ENCODE measurements at places on chromosomes 2 and 18. TPM values are rescaled to one million over a fixed set of nuclear protein-coding genes. Genes with fewer than 3 reads are reported as not detected.

DNA sequence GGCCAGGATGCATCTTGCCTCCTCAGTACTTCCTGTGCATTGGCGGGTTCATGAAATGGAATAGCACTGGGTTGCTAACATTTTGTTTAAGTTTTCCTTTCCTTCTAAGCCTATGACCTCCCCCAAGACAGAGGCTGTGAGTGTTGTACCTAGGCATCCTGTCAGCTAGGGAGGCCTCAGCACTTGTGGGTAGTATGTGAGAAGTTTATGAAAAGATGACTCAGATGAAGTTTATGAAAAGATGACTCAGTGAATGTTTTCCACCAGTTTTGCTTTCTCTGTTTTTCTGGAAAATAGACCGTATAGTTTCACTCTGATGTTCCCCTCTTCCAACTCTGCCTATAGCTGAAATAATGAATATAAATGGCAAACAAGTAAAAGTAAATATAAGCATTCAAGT, 412.9 kb downstream of the TMEM182 start:
- DNase-seq, result peak; percentile 37

GRCh38 chr2:127052057-127052770, 54.7 kb downstream of the BIN1 start:
- no peak for DNase-seq

DNA sequence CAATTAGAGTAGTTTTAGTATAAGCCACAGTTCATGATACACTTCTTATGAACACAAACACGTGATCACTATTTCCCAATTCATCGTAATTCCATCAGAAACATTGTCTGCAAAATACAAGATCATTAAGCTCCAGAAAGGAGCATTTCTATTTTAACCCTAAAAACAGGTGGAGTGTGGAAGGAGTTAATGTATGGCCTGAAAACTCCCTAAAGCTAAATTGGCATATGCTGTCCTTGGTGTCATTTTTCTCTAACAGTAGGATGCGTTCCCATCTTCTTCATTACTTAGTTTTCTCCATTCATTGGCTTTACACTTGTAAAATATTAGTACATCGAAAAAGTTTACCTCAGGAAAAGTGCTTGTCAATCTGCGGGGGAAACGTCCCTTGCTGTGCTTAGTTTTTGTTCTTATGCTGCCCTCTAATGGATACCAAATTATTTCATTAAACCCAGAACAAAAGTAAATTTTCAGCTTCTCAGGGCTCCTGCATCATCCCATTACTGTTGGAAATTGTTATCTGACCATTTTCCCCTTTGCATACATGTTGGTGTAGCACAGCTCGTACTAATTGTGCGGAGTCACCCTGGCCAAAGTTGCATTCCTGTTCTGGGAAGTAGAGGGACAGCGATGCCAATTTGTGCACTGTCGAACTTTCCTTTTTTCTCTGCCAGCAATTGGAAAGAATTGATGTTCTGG, 153.4 kb downstream of the GPD2 start:
- no peak for DNase-seq

GRCh38 chr2:150732491-150732890, 245.0 kb upstream of the RND3 start:
- DNase-seq, result no peak

DNA sequence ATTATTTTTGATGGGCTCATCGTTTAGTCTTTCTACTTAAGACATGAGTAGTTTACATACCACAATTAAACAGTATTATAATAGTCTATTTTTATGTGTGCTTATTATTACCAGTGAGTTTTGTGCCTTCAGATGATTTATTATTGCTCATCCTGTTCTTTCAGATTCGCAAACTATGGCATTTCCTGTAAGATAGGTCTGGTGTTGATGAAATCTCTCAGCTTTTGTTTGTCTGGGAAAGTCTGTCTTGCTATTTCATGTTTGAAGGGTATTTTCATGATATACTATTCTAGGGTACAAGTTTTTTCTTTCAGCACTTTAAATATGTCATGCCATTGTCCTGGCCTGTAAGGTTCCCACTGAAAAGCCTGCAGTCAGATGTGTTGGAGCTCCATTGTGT, 101.3 kb downstream of the DNAH7 start:
- DNase-seq, result no peak

Gene HOXD13
- 5.4 TPM for total RNA-seq

Gene EFR3B
- total RNA-seq, result 0.43 TPM

Gene HOXD11
- 9.7 TPM for total RNA-seq

- no peak for DNase-seq
Observed at GRCh38 chr18:41977233-41977632, 22.2 kb downstream of the PIK3C3 start.

GRCh38 chr18:62409821-62410220, 84.7 kb downstream of the TNFRSF11A start:
- DNase-seq, result no peak

Gene DSEL
- 6.2 TPM for total RNA-seq

- no peak for DNase-seq
Observed at GRCh38 chr2:74249406-74250122, 51.1 kb downstream of the MTHFD2 start.

DNA sequence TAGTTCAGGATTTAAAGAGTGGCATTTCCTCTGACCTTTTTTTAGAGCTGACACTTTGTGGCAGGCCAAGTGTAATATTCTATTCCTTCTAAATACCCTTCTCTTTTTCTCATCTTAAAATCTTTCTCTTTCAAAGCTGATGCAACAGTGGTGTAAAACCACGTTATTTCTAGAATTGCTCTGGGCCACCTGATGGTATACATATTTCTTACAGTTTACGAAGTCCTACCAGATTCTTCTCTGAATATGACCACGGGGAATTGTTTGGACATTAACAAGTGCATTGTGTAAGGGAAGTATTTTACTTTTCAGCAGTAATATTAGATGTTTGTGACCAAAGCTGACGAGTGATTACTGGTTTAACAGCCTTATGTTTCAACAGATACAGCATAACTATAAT, 109.9 kb downstream of the PTPRM start:
- DNase-seq, result no peak

Gene ADD2
- 13.3 TPM for total RNA-seq

GRCh38 chr2:170974304-170974993, 45.4 kb downstream of the GORASP2 start:
- no peak for DNase-seq

DNA sequence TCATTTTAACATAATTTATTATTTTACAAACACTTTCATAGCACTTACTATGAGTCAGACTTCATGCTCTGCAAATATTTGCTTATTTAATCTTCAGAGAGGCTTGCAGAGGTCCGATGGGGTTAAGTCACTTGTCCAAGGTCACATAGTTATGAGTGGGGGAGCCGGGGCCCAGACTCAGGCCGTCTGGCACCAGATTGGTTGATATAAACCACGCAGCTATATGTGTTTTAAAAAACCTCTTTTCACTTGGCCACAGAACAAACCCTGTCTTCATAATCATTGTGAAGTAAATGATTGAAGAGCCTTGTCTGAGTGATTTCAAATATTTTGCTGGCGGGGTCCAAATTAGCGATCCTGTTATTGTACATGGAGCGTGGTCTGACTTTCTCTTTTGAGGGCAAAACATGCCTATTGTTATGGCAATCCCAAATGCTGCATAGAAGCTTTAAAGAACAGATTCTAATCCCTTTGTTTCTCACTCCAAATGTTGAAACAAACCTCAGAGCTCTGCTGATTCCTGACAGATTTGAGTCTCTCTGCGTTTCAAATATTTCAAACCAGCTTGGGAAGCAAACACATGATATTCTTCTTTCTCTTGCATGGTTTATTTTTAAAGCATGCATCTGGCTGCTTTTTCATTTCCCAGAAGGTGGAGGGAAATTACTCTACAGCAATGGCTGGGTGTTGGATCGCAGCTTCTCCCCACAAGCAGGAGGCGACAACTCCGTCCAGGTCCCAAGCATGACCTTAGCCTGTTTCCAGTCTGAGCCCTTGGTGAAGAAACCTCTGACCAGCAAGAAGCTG, 142.4 kb downstream of the DDX1 start:
- peak; percentile 79 for DNase-seq

- DNase-seq, result peak; percentile 21
Observed at GRCh38 chr2:58950795-58951462, 709.8 kb upstream of the FANCL start.

Gene LINC00305
- not detected for total RNA-seq

- DNase-seq, result no peak
Observed at GRCh38 chr2:6948677-6949351, 31.6 kb downstream of the RNF144A start.

GRCh38 chr18:8322486-8322885, 286.8 kb upstream of the RAB12 start:
- DNase-seq, result no peak

Gene CTNNA2
- not detected for total RNA-seq
